Right hindlimb (tissue), 1 donor: ENCODE measurements at places on chromosomes 1 and 21.

- DNase-seq, result no peak
Measured at GRCh38 chr1:17191990-17192242, 13.0 kb upstream of the PADI1 start.

GRCh38 chr1:70485624-70486023, 74.6 kb downstream of the CTH start:
- no peak for DNase-seq

DNA sequence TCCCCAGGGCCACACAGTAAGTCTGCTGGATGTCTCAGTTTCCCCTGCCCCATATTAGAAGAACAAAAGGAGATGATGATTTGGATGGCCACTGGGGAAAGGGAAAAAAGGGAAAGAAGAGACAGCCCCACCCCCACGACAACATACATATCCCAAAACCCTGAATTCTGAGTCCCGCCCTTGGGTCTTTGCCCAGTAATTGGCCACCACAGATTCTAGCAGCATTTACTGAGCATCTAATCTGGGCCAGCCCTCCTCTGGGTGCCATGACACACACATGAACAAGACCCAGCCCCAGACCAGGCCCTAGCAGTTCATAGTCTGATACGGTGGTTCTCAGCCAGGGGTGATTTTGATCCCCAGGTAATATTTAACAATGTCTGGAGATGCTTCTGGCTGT, 5.2 kb upstream of the TTC4 start:
- no peak for DNase-seq

DNA sequence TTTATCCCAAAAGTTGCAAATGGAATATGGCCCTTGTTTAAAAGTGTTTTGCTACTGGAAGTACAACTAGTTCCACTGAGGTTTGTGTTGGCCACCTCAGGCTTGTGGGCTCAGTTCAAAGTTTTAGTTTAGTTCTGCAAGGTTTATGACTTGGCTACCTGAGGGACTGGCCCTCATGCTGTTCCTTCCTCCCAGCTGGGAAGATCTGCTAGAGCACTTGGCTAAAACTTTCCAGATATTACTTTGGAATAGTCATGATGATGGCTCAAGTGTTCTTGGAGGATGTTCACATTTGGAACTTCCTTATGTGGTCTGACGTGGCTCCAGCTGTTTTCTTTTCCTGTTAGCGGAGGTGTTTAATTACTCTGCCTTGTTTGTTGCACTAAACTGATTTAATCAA, 110.2 kb upstream of the IVNS1ABP start:
- DNase-seq, result peak; percentile 72

DNA sequence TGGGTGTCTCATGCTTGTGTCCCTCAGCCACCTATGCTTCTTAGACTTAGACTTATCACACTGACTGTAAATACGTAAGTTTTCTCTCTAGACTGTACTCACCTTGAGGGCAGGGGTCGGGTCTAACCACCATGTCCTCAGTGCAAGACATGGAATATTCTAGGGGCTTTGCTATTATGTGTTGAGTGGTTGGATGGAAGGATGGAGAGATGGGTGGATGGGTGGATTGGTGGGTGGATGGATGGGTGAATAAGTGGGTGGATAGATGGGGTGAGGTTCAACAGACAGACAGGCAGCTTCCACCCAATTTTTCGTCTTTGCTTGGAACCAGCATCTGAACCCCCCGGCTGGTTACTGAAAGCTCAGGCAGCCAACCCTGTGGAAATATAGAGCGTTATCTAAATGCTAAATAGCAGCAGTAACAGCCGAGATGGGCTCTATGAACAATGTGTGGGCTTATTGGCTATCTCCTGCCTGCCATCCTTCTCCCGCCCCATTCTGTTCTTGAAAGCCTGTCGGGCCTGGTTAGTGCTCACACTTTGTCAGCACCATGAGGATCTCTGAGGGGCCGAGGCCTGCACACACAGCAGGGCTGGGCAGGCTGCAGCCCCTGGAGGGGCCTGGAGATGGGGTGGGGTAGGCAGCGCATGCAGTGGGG, 130.7 kb downstream of the ACTL8 start:
- DNase-seq, result no peak

GRCh38 chr1:47853059-47853458, 144.1 kb downstream of the TRABD2B start:
- no peak for DNase-seq

DNA sequence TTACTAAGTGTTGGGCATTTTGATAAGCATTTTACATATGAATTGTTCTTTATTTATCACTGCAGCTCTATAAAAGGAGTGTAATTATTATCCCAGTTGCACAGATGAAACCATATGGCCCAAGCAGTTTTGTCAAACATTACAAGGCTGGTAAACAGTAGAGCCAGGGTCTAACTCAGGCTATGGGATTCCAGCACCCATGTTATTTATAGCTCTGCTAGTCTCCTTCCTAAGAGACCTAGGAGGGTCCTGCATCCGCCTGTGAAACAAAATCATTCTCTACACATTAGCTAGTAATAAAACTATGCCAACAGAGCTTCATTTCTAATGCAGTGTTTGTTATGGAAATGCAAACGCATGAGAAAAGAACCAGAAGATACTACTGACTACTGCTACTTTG, 58.6 kb downstream of the IL23R start:
- DNase-seq, result no peak

DNA sequence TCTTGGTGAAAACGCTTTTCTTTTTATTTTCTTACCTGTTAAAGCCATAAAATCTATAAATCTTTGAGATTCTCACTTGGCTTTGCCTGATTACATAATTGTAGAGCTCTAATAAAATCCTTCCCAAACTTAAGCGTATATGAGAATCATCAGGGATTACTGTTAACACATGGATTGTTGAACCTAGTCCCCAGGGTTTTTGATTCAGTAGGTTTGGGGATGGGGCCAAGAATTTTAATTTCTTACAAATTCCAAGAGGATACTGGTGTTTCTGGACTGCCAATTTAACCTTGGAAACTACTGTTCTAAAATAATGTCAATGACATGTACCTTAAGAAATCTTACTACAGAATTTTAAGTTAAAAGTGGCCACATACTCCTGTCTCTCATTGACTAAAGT, 694.2 kb downstream of the BRINP3 start:
- no peak for DNase-seq

DNA sequence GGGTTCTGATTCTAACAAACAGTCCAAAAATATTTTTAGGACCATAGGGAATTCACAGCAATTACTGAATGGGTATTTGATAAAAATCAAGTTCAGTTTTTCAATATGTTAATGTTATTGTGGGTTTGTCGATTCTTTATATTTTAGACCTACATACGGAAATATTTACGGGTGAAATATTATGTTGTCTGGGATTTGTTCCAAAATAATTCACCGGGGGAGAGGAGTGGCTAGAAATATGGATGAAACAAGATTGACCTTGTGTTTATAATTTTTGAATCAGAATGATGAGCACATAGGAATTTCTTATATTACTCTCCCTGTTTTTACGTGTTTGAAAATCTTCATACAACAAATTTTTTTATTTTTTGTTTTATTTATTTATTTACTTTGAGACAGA, 56.7 kb upstream of the USP1 start:
- no peak for DNase-seq

- no peak for DNase-seq
Measured at GRCh38 chr1:75035536-75035935, 98.7 kb upstream of the LHX8 start.

- DNase-seq, result peak; percentile 71
Measured at GRCh38 chr1:3775490-3776230, 3.1 kb downstream of the SMIM1 start.

DNA sequence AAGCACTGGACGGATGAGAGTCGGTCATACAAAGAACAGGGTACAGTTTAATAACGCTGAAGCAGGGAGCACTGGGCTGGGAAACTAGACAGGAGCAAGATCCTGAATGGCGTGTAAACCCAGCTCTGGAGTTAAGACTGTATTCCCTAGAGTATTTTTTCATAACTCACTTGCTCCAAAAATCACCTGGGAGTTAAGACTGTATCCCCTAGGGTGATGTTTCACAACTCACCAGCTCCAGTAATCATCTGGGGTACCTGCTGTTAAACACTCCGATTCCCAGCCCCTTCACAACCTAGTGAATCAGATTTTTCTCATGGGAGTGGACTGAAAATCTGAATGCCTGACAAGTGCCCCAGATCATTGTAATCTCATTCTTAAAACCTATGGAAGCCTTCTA, 123.2 kb downstream of the MAB21L3 start:
- DNase-seq, result no peak

GRCh38 chr1:18182398-18183160, 75.0 kb downstream of the IGSF21 start:
- no peak for DNase-seq

GRCh38 chr1:226738421-226738994, 574 bp downstream of the ITPKB start:
- DNase-seq, result peak; percentile 52

DNA sequence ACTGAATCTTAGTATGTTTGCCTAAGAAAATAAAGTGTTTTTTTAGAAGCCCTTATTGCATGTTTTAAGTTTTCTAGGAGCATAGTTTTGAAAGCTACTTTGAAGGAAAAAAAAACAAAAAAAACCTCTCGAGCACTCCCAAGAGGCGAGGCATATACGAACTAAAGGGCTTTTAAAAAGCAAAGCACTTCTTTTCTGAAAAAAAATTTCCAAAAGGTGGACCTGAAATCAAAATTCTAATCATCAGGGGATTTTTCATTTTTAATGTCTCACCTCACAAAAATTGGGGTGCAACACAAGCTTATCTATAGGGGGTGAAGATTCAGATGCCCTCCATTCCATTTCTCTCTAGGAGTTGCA, 594 bp downstream of the GLMN start:
- no peak for DNase-seq

GRCh38 chr21:17441370-17441769, 71.5 kb upstream of the CXADR start:
- DNase-seq, result no peak

DNA sequence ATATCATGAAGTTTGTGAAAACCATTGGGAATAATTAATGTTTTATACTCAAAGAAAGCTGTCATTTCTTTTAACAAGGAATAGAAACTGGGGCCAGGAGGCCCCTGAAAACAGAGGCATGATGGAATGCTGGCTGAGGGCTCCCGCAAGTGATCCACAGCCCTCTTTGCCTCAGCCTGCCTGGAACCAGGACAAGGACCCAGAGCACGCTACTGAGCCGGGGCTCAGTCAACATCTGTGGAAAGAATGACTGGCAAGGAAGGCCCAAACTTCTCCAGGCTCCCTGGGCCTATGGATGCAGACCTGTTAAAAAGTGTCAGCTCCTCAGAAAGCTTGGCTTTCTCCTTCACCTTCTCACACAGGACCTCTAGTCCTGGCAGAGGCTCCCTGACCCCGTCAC, 32.6 kb downstream of the COLGALT2 start:
- no peak for DNase-seq

DNA sequence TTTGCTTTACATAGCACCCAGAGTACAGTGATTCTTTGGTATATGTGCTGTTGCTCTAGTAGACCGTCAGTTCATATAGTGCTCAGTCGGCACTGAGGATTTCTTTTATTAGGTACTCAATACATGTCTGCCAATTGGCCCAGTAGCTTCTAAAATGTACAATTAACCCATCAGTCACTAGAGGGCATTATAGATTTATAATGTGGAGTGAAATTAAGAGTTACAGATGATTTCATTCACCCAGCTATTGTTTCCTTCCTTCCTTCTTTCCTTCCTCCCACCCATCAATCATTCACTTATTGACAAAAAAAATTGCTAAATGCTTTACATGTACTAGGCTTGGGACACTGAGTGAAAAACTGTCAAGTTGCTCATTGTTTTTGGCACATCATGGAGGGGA, 263.6 kb upstream of the USP24 start:
- DNase-seq, result no peak

- DNase-seq, result no peak
Measured at GRCh38 chr1:182978151-182978853, 25.3 kb upstream of the SHCBP1L start.

DNA sequence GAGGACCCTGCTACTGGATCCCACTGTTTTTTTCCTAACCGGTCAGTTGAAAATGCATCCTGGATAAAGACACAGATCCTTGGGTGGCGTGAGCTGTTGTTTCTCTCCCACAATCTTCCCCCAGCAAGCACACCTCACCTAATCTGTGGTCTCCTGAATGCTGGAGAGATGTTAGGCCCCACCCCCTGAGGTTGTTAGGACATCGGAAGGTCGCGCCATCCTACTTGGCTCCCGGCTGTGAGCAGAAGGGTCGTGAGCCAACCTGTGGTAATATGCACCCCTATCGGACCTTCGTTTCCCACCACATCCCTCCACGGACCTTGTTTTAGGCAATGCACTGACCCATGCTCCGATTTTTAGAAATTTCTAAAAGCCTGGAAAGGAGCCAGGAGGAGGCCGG, 89.9 kb upstream of the IPO9 start:
- no peak for DNase-seq

- DNase-seq, result peak; percentile 71
Measured at GRCh38 chr21:35178827-35179226, 129.7 kb upstream of the RUNX1 start.

DNA sequence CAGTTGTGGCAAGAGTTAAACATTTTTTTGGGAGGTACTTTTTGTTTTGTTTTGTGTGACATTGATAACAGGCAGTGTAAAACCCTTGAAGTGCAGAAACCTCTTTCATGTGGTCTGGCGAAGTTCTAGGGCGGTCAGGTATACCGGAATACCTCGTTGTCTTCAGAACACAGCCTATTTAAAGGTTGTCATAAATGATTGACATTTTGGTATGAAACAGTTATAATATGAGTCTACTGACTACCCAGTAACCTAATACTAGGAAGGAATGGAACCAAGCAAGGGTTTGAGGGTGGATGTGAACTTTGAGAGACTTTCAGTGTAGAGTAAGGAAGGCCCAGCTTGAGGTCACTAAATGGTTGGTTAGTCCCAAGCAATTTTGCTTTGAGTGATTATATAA, 40.5 kb downstream of the PATJ start:
- no peak for DNase-seq

GRCh38 chr1:3942416-3943122, 42.5 kb upstream of the C1orf174 start:
- DNase-seq, result no peak

GRCh38 chr1:33429332-33429731, 1.6 kb downstream of the PHC2 start:
- no peak for DNase-seq

DNA sequence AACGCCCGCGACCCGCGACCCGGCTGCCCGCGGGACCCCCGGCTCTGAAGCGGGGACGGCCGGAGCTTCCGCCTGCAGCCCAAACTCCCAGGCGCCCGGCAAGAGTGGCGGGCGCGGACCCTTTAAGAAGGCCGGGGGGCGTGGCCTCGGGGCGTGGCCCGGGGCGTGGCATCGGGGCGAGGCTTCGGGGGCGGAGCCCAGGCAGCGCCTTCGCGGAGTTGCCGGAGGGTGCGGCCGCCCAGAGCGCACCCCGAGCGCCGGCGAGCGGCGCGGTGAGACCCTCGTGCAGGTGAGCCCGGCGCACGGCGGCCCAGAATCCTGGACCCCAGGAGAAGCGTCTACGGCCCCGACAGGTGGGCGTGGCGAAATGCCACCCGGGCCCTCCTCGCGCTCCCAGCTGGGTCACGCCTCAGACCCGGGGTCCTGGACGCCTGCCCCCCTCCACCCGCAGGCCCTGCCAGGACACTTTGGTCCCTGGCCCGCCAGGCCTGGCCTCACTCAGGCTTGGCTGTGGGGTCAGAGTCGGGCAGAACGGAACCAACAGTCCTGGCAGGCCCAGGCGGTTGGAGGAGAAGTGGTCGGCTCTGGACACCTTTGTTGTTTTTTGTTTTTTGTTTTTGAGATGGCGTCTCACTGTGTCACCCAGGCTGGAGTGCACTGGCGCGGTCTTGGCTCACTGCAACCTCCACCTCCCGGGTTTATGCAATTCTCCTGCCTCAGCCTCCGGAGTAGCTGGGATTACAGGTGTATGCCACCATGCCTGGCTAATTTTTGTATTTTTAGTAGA, 14.4 kb downstream of the RNF223 start:
- DNase-seq, result peak; percentile 76

- DNase-seq, result no peak
Measured at GRCh38 chr1:110811529-110811928, 61.4 kb upstream of the CD53 start.
